ENCODE measurements at places on chromosomes 1 and 21.

GRCh38 chr1:179803918-179804317, 60.8 kb downstream of the FAM163A start:
- DNase-seq, result no peak

DNA sequence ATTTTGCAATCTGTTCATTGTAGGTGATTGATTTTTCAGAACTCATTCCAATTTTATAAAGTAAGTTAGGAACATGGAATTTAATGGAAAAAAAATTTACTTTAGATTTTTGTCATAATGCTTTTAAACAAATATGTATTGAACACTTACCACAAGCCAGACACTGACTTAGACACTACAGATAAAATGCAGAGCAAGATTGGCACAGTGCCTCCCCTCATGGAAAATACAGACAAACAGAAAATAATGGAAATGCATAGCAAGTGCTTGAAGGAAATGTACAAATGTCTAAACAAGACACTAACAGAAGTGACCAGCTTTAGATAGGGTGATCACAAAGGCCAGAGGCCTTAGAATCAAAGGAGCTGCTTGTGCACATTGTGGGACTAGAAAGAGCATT, 260.5 kb upstream of the ADGRL2 start:
- DNase-seq, result no peak

GRCh38 chr1:184545601-184546000, 158.8 kb downstream of the C1orf21 start:
- DNase-seq, result no peak

DNA sequence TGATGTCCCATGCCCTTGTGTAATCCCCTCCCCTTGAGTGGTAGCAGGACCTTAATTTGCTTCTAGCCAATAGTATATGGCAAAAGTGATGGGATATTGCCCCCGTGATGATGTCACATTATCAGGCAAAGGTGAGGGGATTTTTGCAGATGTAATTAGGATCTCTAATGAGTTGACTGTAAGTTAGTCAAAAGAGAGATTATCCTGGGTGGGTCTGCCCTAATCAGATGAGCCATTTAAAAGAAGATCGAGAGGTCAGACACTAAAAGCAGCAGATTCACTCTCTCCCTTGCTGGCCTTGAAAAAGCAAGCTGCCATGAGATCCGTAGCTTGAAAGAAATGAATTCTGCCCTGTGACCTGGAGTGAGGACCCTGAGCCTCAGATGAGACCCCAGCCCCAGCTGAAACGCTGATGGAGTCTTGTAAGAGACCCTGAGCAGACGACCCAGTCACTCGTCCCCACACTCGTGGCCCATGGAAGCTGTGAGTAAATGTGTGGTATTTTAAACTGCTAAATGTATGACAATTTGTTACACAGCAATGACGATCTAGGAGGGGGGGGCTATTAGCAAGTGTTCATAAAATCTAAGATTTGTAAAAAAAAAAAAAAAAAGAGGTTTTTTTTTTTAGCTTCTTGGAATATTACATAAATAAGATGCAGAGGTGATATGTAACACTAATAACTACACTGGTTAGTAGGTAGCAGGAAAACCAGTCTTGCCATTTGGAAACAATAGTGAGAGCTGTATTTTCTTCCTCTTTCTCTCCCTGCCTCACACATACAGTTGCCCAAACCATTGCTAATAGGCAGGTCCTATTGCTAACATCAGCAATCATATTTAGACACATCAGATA, 50.3 kb upstream of the TARBP1 start:
- no peak for DNase-seq

DNA sequence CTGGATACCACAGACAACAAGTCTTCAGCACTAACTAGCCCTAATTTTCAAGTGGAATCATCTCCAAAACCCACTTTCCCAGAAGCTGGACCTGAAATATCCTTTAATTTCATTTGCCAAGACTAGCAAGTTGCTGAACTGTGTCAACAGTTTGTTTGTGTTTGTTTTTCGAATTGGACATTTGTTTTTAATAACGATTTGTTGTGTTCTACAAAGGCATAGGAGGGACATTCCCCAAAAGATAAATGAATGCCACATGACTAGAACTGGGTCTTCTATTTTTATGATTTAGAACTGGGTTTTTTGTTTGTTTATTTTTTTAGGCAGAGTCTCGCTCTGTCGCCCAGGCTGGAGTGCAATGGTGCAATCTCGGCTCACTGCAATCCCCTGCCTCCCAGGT, 17.9 kb downstream of the LUZP1 start:
- no peak for DNase-seq

DNA sequence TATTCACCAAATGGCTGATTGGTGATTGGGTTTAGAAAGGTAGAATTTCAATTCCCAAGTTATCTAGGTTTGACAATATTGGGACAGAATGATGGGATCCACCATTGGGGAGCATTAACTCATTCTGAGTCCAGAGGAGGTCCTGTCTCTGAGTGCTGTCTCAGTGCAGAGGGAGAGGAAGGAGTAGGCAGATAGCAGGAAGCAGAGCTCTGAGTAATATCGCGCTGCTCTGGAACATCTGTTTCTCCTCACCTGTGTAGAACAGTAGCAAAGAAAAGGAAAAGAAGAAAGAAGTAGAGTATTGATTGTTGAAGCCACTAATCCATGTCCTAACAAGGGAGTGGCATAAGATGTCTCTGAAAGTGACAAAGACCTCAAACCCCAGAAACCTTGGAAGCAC, 1657.8 kb downstream of the MRPL39 start:
- no peak for DNase-seq

DNA sequence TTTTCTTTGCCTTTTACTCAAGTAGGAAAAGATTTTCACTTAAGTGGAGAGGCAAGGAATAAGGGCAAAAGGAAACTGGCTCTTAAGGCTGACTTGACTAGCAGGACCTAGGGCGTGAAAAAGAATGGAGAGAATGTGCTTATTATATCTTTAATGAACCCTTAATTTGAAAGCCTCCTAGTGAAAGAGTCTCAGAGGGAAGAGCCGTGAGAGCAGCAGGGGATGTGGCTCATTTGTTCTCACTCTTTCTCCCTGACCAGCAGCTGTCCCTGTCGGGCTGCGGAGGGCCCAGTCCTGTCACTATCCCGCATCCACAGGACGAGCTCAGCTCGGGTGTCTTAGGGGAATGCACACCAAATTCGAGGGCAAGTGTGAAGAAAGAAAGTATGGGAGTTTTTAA, 180.1 kb downstream of the EDEM3 start:
- no peak for DNase-seq

DNA sequence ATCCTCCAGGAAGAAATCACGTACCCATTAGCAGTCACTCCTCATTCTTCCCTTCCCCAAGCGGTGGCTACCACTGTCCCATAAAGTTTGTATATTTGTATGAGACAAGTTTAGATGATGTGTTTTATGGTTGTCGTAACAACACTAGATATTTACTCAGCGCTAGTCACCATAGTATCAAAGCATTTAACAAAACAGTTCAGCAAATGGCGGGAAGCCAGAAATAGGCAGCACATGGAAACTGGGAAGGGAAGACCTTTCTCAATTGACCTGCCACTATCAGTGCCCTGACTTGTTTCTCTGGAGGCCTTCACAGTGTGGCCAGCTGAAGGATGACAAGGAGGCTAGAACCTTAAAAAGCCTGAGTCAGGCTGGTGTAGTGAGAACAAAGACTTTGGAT, 31.1 kb downstream of the CNST start:
- DNase-seq, result no peak

DNA sequence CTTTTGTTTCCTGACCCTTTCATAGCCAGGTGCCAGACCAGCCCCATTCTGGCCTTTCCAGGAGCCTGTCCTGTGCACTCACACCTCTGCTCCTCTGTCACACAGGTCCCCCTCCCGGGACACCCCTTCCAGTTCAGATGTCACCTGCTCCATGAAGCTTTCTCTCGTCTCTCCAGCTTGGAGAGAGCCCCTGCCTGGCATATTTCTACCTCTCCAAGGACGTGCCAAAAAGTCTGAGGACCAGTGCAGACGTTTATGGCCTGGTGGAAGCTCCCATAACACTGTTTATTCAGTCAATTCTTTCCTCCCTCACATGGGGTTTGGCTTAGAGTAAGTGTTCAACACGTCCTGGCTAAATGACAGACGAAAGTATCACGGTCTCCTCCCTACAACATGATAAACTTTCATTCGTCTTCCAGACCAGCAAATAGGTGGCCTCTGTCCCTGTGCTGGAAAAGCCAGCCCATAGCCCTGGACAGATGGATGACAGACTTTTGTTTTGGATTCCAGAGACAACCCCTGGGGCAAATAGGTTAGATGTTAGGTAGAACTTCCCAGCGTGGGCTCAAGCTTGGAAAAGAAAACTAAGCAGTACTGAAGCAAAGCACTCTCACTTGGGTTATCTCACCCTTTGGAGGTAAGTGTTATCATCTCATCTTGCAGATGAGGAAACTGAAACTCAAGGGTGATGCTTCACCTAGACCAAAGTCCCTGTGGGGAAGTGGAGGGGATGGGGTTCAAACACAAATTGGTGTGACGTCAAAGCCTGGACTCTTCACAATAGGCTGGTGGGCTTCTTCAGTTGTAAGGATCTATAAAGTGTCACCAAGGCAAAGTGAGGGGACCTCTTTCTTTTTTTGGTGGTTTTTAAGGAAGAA, 52.9 kb upstream of the ECE1 start:
- no peak for DNase-seq

- DNase-seq, result no peak
Measured at GRCh38 chr1:233114159-233114558, 163.7 kb downstream of the NTPCR start.

GRCh38 chr1:201562659-201563405, 23.9 kb downstream of the NAV1 start:
- DNase-seq, result no peak

GRCh38 chr1:51354416-51354815, 24.1 kb upstream of the TTC39A start:
- no peak for DNase-seq

DNA sequence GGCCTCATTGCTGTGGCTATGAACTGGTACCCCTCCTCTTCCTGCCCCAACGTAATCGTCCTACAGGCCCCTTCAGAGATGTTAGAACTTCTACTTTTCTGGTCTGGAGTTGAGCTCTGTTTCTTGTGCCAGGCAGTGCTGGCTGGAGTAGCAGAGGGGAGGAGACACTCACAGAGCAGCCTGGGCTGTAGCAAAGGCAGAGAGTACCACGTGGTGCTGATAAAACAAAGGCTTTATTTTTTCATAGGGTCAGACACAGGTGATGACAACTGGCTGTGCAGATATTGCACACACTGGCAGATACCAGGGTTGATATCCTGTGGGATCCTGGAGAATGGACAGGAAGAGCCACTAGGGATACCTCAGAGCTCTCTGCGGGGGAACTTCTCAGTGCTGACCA, 23.2 kb downstream of the CRCT1 start:
- DNase-seq, result no peak

GRCh38 chr1:114032271-114033215, 53.3 kb downstream of the OLFML3 start:
- DNase-seq, result no peak

DNA sequence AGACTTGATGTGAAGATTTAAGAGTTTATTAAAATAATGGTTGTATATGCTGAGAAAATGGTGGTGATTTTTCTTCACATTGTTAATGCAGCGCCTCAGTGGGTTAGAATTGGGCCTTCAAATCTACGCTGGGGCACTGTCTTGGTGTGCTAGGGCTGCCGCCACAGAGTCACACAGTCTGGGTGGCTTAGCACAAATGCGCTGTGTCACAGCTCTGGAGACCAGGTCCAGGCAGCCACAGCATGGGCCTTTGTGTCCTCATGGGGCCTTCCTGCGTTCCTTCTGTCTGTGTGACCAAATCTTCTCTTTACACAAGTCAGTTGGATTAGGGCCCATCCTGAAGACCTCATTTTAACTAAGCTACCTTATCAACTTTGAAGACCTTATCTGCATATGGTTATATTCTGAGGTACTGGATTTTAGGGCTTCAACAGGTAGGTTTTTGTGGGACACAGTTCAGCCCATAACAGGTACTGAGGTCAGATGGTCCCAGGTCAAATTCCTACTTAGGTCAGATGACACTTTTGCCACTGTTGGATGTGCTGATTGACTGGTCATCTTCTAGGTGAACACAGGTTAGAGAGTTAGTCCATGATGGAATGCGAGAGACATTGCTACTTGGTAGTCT, 17.5 kb downstream of the TRAPPC10 start:
- no peak for DNase-seq

DNA sequence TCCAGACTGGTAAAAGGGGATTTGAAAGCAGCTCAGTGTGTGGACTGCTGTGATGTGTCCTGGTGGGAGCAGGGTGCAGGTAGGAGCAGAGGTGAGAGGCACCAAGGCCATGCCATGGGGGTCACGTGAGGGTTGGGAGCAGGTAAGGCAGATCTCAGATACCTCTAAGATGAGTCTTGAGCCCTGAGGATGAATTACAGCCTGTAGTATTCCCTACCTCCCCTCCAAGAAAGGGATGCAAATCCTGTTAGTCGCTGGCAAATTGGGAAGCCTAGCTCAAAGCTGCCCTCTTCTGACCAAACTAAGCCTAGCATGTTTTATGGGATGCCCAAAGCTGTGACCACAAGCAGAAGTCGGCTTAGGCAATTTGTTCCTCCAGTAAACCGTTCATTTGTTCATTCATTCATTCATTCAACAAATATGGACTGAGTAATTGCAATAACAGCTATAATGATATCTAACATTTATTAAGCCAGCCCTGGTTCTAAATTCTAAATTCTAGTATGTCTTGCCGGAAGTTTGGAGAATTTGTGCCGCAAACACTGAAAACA, 3.9 kb upstream of the NUAK2 start:
- peak; percentile 85 for DNase-seq

DNA sequence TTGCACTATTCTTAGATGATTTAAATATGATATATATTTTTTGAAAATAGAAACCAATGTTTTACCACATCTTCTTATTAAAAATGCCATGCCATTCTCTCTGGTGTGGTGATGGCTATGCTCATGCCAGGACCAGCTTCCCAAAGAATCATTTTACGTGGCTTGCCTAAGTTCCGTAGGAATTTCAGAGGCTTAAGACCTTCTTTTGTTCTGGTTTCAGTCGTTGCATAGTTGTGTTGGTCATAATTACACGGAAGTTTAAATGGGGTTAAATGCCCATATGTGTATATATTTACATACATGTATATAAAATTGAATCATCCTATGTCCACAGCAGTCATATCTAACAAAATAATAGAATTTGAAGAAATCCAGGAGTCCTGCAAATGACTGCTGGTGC, 78.7 kb upstream of the PLPPR5 start:
- no peak for DNase-seq

GRCh38 chr1:103448560-103448959, 76.9 kb upstream of the RNPC3 start:
- no peak for DNase-seq

DNA sequence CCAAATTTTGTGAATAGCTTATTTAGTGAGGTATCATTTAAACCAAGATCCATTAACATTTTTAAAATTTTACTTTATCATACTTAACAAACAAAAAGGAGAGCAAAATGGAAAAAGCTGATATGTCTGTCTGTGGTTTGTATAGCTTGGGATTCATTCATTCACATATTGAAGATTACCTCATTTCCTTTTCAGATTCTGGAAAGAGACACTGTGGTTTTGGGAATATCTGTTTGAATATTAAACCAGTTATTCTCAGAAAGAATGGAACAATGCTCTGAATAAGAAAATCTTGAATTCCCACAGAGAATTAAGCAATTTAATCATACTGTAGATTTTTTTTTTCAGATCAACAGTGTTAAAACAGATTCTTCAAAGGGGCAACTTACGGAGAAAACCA, 93.8 kb upstream of the PRDX6 start:
- no peak for DNase-seq
